A549 (cell line): ENCODE measurements at places on chromosomes 5 and 9. TPM values are rescaled to one million over a fixed set of nuclear protein-coding genes. Genes with fewer than 3 reads are reported as not detected.

- no peak for DNase-seq
These were observed 147.6 kb downstream of the CEMIP2 start for GRCh38 chr9:71620746-71621145.

CD274 gene
- 3.0 to 3.4 TPM (median 3.2 TPM) in 3 replicates for polyA plus RNA-seq

LCN1 gene
- polyA plus RNA-seq, result not detected in 3 replicates

TLX3 gene
- not detected in 3 replicates for polyA plus RNA-seq

DNA sequence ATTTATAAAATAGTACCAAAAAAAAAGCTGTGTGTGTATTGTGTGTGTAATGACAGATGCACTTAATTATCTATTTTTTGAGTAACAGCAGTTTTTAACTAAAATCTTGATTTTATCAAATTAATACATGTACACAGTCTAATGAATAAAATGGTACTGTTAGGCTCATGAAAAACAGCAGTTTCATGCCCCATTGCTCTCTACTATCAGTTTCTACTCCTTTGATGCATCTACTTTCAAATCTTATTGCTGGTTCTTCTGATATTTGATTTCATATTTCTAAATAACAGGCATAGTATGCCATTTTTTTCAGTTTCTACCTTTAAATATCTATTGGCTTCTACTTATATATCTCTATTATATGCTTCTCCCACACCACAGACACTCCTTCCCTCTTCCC, 117.4 kb downstream of the CCDC171 start:
- DNase-seq, result no peak

GRCh38 chr9:2991292-2991691, 147.4 kb upstream of the PUM3 start:
- no peak for DNase-seq

DNA sequence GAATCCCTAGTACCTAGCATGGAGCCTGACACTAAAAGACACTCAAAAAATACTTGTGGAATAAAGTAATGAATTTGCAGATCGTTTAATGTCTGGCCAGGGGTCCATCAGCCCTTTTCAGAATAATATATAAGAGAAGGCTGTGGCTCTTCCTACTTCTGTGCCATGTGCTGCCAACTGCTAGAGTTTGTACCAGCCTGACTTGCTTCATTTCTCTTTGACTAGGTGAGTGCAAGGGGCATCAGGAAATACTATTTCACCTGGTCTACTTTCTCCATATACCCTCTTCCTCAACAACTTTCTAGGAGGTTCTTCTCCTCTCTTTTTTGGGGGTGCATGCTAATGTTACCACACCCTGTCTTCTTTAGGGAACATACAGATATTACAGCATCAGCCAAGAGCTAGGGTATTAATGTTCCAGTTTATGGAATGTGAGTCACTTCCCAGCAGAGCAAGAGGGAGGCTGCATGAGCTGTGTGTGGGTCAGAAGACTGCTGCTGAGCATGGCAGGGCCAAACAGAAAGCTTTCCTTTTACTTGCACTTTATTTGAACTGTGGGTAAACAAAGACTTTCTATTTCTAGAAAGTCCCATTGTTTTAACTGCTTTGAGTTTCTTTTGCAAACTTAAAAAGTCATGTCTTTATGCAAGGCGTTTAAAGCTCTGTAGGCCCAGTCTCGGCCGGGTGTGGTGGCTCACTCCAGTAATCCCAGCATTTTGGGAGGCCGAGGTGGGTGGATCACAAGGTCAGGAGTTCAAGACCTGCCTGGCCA, 158.9 kb downstream of the ADAMTSL1 start:
- peak; percentile 25 for DNase-seq

NMUR2 gene
- not detected in 3 replicates for polyA plus RNA-seq

LCP2 gene
- not detected in 3 replicates for polyA plus RNA-seq

GRCh38 chr9:119789987-119790386, 420.8 kb upstream of the BRINP1 start:
- DNase-seq, result no peak

- peak; percentile 78 for DNase-seq
These were observed 163.9 kb downstream of the CEMIP2 start for GRCh38 chr9:71604197-71605063.
